ENCODE measurements at places on chromosomes 7 and 10. TPM values are rescaled to one million over a fixed set of nuclear protein-coding genes. Genes with fewer than 3 reads are reported as not detected.

DNA sequence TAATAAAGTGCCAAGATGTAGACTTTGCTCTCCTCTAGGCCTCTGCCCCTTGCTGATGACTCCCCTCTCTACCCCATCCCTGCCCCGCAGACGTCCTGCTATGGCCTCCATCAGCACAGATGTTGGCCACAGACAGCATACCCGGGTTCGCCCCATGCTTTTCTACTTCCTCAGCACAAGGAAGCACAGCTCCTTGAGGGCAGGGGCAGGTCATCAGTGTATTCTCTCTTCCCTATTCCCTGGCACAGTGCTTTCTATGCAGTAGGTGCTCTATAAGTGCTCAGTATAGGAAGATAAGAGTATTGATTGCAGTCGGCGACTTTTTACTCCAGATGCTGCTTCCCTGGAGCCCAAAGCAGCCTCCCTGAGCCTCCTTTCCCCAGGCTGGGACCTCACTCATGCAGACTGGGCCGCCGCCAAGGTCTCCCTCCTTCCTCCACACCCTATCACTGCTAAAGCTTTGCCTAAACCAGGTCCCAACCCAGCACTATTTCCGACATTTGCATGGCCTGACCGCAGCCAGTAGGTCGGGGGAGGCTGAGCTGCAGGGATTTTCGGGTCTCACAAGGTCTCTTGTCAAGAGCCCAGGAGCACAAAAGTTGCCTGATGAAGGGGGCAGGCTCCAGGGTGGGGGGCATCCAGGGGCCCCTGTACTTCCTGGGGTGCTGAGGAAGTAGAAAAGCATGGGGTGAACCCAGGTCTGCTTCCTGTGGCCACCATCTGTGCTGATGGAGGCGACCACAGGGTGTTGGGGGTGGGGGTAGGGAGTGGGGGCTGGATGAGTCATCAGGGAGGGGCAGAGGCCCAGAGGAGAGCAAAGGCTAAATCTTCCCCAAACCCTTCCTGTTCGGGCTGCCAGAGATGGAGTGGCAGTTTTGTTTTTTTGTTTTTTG, 8.0 kb downstream of the CALHM3 start:
- H3K27ac ChIP-seq: peak overlapping the region; percentile 65
- no peak overlapping the region for H3K4me3 ChIP-seq
- H3K36me3 ChIP-seq: no peaks in the 10 kb centered on the region
- DNase-seq: peak; percentile 51
- H3K27me3 ChIP-seq: no peaks in the 10 kb centered on the region

- H3K27me3 ChIP-seq: no peaks in the 10 kb centered on the region
- DNase-seq: peak; percentile 22
- no peaks in the 10 kb centered on the region for H3K4me1 ChIP-seq
- no peak overlapping the region for H3K27ac ChIP-seq
- H3K36me3 ChIP-seq: no peaks in the 10 kb centered on the region
- no peak overlapping the region for H3K4me3 ChIP-seq
Measured at GRCh38 chr10:90447831-90448230, 410.0 kb downstream of the HTR7 start.

The AGBL3 gene
- not detected for total RNA-seq

DNA sequence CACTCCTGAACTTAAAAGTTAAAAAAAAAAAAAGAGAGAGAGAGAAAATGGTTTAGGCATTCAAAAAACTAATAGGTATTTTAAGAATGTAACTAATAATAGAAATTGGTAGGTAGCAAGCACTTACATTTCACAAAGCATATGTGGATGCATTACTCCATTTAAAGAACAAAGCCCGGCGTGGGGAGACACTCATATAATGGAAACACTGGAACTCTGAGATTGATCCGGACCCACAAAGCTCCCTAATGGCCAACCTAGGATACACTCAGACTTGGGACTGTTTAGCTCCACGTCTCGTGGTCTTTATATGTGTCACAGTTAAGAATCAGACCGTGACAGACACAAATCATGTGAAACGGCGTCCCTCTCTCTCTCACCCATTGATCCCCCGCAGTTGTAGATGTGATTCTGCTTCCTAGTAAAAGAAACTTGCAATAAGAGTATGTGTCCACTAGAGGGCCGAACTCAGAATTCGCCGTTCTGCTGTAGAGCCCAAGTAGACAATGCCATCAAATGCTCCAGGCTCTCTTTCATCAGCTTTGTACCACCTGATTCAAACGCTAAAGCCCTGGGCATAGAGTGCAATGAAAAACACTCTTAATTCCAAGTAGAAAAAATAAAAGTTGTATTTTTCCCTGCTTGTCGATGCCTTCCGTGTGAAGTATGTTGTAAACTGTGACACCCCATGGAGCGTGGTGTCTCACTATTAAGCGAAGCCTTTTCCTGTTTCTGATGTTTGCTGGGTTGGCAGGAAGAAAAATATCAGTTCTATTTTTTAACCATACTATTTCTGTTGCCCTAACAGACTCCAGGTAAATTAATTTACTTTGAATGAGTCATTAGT, 429.0 kb upstream of the MTPN start:
- DNase-seq: peak; percentile 77
- H3K27ac ChIP-seq: no peak overlapping the region
- no peaks in the 10 kb centered on the region for H3K27me3 ChIP-seq
- no peaks in the 10 kb centered on the region for H3K36me3 ChIP-seq
- H3K4me3 ChIP-seq: no peak overlapping the region

DNA sequence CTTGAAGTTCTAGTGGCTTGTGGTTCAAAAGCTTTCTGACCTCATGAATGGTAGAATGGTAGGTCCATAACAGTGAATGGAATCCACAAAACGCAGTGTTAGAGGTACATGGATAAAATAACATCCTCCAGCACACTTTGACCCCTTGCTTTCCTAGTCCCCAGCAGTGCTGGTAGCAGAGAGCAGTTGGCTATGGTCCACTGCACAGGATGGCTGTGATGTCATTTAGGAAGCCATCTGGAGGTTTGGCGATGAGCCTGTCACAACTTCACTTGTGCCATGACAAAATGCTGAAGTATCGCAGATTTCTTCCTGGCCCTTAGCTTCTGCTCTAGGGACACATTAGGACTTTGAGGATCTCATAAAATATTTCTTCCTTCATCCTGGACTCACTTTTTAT, 300.0 kb upstream of the FZD8 start:
- no peak overlapping the region for H3K27ac ChIP-seq
- H3K4me3 ChIP-seq: no peak overlapping the region
- H3K36me3 ChIP-seq: no peaks in the 10 kb centered on the region
- peaks cover 23% of the 10 kb centered on the region for H3K4me1 ChIP-seq
- no peak for DNase-seq

The PAPSS2 gene
- total RNA-seq: 1.3 TPM

DNA sequence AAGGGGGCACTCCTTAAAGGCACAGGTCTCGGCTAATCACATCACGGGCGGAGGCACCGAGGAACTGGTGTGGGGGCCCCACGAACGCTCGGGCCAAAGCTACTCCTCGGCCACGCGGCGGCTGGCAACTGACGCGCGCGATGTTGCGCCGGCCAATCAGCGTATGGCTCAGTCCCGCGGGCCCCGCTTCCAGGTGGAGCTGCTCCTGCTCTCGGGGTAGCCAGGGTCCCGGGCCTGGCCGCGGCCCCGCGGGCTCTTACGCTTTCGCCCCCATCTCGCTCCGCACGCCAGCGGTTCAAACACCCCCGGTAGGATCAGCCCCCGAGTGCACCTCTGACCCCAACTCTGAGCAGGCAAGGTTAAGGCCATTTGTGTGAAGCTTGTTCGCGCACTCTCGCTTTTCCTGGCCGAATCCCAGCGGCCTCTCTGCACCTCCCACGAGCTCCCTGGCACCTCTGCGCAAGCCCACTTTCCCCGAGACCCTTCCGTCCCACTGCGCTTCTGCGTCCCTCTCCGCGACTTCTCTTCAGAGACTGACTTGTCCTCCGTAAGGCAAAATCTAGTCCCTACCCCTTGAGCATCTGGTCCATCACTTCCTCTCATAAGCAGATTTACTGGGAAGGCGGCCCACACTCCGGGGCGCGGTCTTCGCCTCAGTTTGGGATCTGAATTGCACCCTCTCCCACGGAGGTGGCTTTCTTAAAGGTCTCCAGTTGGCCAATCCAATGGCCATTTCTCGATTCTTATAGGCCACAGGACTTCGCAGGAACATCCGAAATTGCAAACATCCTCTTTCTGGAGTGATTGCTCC, 200.9 kb upstream of the TBX20 start:
- no peaks in the 10 kb centered on the region for H3K36me3 ChIP-seq
- peak overlapping the region; percentile 14 for H3K4me3 ChIP-seq
- H3K4me1 ChIP-seq: no peaks in the 10 kb centered on the region
- DNase-seq: peak; percentile 39
- peaks cover 33% of the 10 kb centered on the region for H3K27me3 ChIP-seq
- H3K27ac ChIP-seq: no peak overlapping the region
